ENCODE measurements at places on chromosomes 6 and 20.

- no peak for DNase-seq
Observed at GRCh38 chr6:63521475-63522210, 50.6 kb upstream of the LOC128125822 start.

- DNase-seq: no peak
Observed at GRCh38 chr20:50753152-50753551, 21.8 kb downstream of the PARD6B start.

DNA sequence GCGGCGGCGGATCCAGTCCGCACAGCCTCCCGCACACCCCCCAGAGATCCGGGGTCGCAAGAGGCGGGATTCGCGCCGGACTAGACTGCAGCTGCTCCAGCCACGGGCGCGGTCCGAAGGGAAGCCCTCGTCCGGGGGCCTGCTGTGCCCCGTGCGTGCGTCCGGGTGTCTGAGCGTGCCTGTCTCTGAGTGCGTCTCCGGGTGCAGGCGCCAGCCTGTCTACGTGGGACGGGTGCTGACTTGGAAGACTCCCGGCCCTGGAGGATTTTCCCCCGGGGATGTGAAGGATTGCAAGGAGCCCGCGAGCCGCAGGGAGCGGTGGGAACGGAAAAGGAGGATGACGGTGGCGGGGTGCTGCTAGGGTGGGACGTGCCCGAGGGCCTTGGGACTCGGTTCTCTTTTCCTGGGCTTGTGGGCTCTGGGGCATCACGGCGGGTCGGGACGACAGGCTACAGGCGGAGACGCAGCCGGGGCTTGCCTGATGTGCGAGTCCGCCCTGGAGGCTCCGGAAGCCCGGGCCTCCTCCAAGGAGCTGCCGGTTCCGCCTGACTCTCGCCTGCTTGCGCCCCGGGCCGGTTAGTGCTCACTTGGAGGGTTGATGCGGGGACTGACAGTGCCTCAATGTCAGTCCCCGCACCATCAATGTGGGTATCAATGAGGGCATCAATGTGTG lies 5.7 kb downstream of the MAFB start:
- no peak for DNase-seq

GRCh38 chr20:10332656-10333415 lies 101.2 kb downstream of the MKKS start:
- DNase-seq: no peak

GRCh38 chr6:167588920-167589614 lies 237.6 kb upstream of the AFDN start:
- DNase-seq: no peak

- no peak for DNase-seq
Observed at GRCh38 chr20:60107621-60108390, 149.6 kb downstream of the CDH26 start.

All from NCI-H748 treated with DMSO at 0.1 percent for 48 hours (cell line).